Breast epithelium (tissue), 4 donors: ENCODE measurements at places on chromosomes 2 and 18. TPM values are rescaled to one million over a fixed set of nuclear protein-coding genes. Genes with fewer than 3 reads are reported as not detected.

The UGT1A8 gene
- total RNA-seq = not detected

The TSPYL6 gene
- total RNA-seq = not detected

The SLC9A4 gene
- not detected for total RNA-seq

The HOXD4 gene
- total RNA-seq = 5.8 TPM

The KYNU gene
- total RNA-seq = 13.1 TPM

The EPC2 gene
- 58.5 TPM for total RNA-seq

The DSG4 gene
- total RNA-seq = not detected

The POMC gene
- 10.7 TPM for total RNA-seq

The DNER gene
- 1.3 TPM for total RNA-seq

The CD207 gene
- 0.33 TPM for total RNA-seq

DNA sequence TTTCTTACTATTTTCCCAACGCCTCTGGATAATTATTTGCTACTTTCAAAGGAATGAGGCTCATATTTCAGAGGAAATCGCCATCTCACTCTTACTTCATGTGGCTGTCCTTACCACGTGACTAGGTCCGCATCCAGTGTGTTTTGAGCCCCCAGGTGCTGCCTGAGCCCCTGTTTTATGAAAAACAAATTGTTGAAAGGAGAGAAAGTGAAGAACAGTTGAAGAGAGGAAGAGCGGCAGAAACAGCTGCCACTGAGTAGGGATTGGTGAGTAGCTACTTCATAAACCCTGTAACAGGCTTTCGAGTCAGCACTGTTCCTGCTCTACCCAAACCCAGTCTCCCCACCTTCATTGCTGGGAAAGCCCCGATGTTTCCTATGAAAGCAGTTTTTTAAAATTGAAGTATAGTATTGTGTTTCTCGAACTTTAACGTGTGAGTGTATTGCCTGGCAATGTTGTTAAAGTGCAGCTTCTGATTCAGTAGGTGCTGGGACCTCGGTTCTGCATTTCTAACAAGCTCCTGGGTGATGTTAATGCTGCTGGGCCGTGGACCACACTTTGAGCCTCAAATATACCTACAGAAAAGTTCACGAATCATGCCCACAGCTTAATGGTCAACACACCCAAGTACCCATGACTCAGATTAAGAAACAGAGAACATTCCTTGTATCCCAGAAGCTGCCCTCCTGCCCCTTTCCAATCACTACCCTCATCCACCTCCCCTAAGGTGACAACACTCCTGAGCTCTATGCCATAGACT, 39.7 kb downstream of the TMEM177 start:
- DNase-seq = no peak

DNA sequence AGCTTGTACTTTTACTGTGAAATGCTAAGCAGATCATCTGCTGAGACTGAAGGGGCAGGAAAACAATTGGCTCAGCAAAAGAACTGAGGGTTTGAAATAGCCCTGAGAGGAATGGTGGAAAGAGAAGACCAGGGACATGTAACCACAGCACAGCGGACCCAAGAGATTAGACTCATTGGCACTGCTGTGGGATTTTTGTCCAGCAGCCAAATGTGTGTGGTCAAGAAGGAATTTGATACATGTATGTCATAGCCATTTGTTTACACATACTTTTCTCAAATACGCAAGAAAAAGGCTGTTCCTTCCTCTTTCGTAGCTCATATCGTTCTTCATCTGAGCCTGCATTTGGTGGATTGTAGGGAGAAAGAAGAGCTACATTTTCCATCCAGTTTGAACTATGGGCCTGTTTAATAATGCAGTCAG, 73.8 kb downstream of the TRABD2A start:
- no peak for DNase-seq

DNA sequence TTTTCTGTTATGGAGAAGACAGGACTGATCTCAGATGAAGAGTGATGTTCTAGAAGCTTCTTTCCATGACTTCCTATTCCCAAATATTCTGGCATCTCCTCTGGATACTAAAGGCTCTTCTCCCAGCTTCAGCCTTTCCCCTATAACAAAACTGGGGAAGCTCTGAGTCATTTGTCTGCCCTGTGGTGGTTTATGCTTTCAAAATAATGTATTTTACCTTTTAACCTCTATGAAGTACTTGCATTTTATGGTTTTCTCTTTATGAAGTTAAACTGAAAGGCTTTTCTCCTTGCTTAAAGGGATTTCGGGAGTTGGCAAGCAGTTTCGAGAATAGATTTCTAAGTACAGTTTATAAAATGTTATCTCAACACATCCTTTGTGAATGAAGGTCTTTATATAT, 104.4 kb downstream of the TANC1 start:
- DNase-seq = no peak

- no peak for DNase-seq
Measured at GRCh38 chr2:37168217-37168981, 11.6 kb upstream of the EIF2AK2 start.

- DNase-seq = peak; percentile 35
Measured at GRCh38 chr2:239014458-239015217, 166.8 kb downstream of the TWIST2 start.

GRCh38 chr2:79235135-79235534, 75.6 kb upstream of the REG3A start:
- DNase-seq = no peak

DNA sequence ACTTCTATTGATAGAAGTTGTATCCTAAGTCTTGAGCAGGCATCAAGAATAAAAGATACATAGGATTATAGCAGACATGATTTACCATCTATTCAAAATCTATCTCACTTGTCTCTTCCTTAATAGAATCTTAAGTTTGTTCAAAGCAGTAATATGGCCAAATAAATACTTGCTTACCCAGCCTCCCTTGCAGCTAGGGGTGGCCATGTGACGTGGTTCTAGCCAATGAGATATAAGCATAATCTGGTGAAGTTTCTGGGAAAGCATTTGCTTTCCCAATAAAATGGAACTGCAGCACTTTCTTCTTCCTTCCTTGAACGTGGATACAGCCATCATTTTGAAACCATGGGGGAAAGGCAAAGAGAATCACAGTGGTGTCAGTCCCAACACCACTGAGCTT, 33.7 kb upstream of the SLC1A4 start:
- DNase-seq = no peak

GRCh38 chr2:170737821-170738220, 22.7 kb downstream of the SP5 start:
- no peak for DNase-seq

GRCh38 chr2:100817388-100817985, 2.5 kb upstream of the NPAS2 start:
- no peak for DNase-seq

DNA sequence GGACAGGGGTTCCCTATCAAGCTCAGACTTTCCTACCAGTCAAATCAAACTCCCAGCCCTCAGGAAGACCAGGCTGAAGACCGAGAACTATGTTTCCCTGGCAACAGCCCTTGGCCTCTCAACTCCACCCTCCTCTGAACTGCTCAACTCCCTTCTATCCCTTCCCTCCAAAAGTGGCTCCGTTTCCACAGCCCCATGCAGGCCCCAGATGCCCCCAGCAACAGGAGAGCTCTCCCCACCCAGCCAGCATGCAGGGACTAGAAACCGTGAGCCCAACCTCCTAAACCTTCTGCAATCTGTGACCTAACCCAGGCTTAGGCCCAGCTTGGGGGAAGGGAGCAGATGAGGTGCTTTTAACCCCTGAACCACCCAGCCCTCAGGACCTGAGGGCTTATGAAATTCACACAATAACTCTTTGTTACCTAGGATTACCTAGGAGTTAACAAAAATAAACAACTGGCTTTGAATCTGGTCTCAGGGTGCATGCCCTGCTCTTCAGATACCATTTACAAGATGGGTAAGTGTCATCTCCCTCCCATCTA, 87.2 kb downstream of the BCL11A start:
- DNase-seq = no peak

DNA sequence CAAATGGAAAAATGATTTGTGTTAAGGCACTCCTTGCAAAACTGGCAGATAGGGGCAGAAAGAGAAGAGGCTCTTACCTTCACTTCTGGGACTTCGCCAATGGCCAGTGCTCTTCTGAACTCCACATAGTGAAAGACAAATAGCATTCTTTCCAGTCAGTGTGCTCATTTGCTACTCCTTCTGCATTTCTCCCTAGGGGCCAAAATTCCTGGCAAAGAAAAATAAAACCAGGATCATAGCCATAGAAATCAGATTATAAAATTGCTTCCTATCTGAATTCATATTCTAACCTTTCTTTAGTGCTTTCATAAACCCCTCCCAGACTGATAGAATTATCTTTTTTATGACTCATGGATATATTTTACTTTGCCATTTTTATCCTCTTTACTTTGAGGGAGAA, 56.9 kb upstream of the PELI1 start:
- peak; percentile 50 for DNase-seq

- no peak for DNase-seq
Measured at GRCh38 chr2:43399515-43400264, 173.3 kb upstream of the ZFP36L2 start.

GRCh38 chr18:37465958-37466357, 99.6 kb downstream of the CELF4 start:
- no peak for DNase-seq

DNA sequence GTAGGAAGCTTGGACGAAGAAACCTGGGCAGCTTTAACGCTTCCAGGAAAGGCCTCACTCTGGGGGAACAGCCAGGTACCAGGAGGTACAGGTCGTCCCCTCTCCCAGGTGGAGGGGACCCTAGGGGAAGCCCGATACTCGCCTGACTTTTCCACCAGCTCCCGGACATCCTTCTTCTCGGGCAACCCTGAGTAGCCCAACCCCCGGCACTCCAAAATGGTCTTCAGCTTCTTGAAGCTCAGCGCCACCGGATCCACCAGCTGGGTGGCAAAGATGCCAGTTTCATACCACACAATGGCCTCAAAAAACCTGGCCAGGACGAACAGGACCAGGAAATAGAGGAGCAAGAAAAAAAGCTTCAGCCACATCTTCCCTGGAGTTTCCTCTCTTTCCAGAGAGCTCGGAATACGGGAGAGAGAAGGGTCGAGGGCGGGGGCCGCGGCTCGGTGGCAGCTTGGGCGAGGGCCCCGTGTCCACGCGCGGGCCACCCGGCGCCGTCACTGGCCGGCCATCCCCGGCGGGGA, 1.1 kb downstream of the RNF103 start:
- peak; percentile 57 for DNase-seq

DNA sequence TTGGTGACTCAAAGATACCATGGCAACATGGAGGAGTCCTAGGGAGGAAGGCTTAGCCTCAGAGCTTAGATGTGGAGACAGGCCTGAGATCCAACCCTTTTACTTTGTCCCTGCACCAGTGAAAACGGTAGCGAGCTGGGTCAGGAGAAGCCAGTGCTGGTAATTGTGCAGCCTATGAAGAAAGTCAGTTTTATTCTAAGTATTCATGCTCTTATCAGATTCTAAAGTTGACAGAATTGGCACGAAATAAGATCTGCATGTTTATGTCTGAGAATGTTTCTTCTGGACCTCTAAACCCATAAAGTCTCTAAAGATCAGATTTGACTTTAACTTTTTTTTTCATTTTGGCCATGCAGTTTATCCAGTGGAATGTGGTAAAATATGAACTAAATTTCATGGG, 93.8 kb downstream of the SCG2 start:
- no peak for DNase-seq

DNA sequence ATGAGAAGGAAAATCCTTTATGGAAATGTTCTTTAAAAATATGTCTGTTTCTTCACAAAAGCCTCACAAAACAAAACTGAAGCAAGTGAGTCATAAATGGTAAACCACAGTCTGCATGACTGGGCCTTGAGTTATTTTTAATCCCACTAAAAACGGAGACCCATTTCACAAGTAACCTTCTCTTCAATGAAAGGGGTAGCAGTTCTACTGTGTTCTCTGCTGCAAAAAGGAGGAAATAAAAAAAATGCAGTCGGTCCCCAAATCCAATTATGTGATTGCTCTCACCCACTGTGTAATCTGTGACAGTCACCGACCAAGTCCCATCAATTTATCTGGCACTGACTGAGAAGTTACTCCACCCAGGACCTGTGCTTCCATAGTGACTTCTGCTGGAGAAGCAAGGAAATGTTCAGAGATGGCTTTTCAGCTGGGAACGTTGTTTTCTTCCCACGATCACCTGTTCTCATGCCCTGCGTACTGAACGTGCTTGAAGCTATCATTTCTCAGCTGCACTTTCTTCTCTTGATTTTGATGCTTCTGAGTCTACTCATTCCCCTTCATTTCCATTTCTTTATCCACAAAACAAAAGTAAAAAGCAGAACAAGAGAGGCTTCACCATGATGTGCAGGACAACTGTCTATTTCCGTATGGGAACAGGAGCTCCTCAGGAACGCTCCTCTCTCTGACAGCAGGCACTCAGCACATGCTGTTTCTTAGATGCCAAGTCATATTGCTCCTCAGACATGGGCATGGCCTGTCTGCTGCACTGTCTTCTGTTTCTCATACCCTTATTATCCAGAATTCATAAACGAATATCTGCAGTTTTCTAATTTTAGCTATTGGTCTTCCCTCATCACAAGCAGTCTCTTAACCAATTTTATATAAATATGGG, 80.0 kb upstream of the TMEM200C start:
- DNase-seq = no peak

- DNase-seq = no peak
Measured at GRCh38 chr2:72235497-72236415, 88.1 kb upstream of the CYP26B1 start.

DNA sequence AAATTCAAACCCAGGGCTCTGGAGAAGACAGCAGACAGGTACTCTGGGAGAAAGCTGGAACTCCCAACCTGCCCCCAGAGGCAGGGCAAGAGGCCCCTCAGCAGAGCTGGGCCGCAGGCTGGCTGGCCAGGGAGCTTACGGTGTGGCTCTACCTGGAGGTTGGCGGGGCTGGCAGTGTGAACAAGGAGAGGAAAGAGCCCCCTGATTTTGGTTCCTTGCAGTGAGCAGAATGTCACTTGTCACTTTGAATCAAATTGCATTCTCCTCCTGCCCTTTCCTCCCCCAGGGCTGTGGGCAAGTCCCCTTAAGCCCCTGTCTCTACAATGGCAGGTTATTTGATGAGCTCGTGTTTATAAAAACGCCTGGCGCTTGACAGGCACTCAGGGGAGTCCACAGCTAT, 32.6 kb downstream of the MYO7B start:
- DNase-seq = no peak

GRCh38 chr2:42089340-42089925, 41.6 kb downstream of the PKDCC start:
- DNase-seq = no peak

DNA sequence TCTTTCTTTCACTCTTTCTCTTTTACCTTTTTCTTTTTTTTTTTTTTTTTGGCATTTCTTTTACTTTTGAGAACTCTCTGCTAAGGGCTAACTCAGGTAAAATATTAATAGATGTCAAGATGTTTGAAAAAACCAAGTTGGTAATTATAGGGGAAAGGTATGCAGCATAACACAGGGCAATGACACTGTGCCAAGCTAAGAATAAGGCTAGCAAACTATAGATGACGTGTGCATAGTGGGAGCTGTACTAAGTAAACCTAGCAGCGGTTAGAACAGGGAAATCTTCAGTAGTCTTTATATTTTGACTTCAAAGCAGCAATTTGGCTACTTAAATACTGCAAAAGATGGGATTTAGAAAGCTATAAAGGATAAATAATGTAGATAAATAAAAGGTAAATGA, 415.4 kb upstream of the RGPD4 start:
- DNase-seq = no peak

GRCh38 chr2:111909079-111909478, 10.7 kb downstream of the MERTK start:
- DNase-seq = no peak
